ENCODE measurements at places on chromosomes 1 and 21.

- no peaks in the 10 kb centered on the region for H3K4me1 ChIP-seq
- H3K36me3 ChIP-seq: peaks cover 1% of the 10 kb centered on the region
- no peak overlapping the region for H3K27ac ChIP-seq
- no peak overlapping the region for H3K4me3 ChIP-seq
- DNase-seq: no peak
These were observed 46.0 kb downstream of the GRHL3 start for GRCh38 chr1:24364975-24365678.

- no peaks in the 10 kb centered on the region for H3K36me3 ChIP-seq
- peak; percentile 86 for DNase-seq
- no peaks in the 10 kb centered on the region for H3K27me3 ChIP-seq
- H3K27ac ChIP-seq: peak overlapping the region; percentile 65
- peaks cover 25% of the 10 kb centered on the region for H3K4me1 ChIP-seq
These were observed 32.2 kb upstream of the EPB41 start for GRCh38 chr1:28882009-28882628.

GRCh38 chr1:208101661-208102431 lies 142.3 kb downstream of the PLXNA2 start:
- no peak overlapping the region for H3K27ac ChIP-seq
- no peak for DNase-seq
- H3K36me3 ChIP-seq: peaks cover 4% of the 10 kb centered on the region
- H3K4me3 ChIP-seq: no peak overlapping the region
- peaks cover 15% of the 10 kb centered on the region for H3K27me3 ChIP-seq

GRCh38 chr1:69498711-69499110 lies 69.0 kb upstream of the LRRC7 start:
- no peak overlapping the region for H3K4me3 ChIP-seq
- H3K4me1 ChIP-seq: peaks cover 6% of the 10 kb centered on the region
- DNase-seq: no peak

- H3K4me3 ChIP-seq: no peak overlapping the region
- peaks cover 3% of the 10 kb centered on the region for H3K4me1 ChIP-seq
- H3K27ac ChIP-seq: no peak overlapping the region
- peaks cover under 1% of the 10 kb centered on the region for H3K27me3 ChIP-seq
- no peaks in the 10 kb centered on the region for H3K36me3 ChIP-seq
These were observed 206.0 kb downstream of the CAMTA1 start for GRCh38 chr1:6991266-6991665.

GRCh38 chr1:5157175-5157574 lies 502.8 kb downstream of the AJAP1 start:
- H3K27me3 ChIP-seq: peaks cover 6% of the 10 kb centered on the region
- no peak overlapping the region for H3K4me3 ChIP-seq
- no peak for DNase-seq
- H3K27ac ChIP-seq: no peak overlapping the region

GRCh38 chr1:207672522-207673130 lies 27.7 kb downstream of the CR1L start:
- no peak for DNase-seq
- no peak overlapping the region for H3K27ac ChIP-seq
- peaks cover 44% of the 10 kb centered on the region for H3K27me3 ChIP-seq
- H3K36me3 ChIP-seq: no peaks in the 10 kb centered on the region
- no peaks in the 10 kb centered on the region for H3K4me1 ChIP-seq

GRCh38 chr1:227729881-227730629 lies 5.0 kb downstream of the JMJD4 start:
- DNase-seq: no peak
- H3K4me3 ChIP-seq: peak overlapping the region; percentile 55
- H3K36me3 ChIP-seq: no peaks in the 10 kb centered on the region
- peaks cover 7% of the 10 kb centered on the region for H3K27me3 ChIP-seq

- no peak overlapping the region for H3K27ac ChIP-seq
- H3K36me3 ChIP-seq: no peaks in the 10 kb centered on the region
- no peaks in the 10 kb centered on the region for H3K27me3 ChIP-seq
- DNase-seq: no peak
These were observed 371.7 kb upstream of the ADGRL2 start for GRCh38 chr1:81428998-81429397.

GRCh38 chr1:168301664-168302320 lies 21.1 kb downstream of the TBX19 start:
- no peak overlapping the region for H3K4me3 ChIP-seq
- H3K27me3 ChIP-seq: no peaks in the 10 kb centered on the region
- H3K27ac ChIP-seq: no peak overlapping the region
- no peak for DNase-seq
- H3K4me1 ChIP-seq: peaks cover 5% of the 10 kb centered on the region

DNA sequence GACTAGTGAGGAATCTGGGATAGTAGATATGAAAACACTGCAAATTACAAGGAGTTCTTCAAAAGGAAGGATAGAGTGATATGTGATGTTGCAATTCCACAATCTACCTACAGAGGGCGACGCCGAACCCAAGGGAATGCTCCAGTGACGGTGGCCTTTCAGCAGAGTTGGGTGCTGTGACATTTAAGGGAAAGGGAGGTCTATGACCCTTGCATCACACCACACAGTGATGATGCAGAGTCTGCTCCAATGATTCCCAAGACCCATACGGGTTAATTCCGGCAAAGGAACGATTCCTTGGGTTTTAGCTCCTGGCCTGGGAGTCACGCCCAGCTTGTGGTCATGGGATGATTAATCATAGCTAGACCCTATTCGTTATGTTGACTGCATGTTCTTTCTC lies 123.0 kb upstream of the IGSF21 start:
- H3K27ac ChIP-seq: no peak overlapping the region
- H3K36me3 ChIP-seq: no peaks in the 10 kb centered on the region
- peak; percentile 14 for DNase-seq
- H3K4me3 ChIP-seq: no peak overlapping the region

GRCh38 chr1:7495962-7496361 lies 275.1 kb upstream of the VAMP3 start:
- no peak for DNase-seq
- H3K27ac ChIP-seq: no peak overlapping the region
- no peaks in the 10 kb centered on the region for H3K27me3 ChIP-seq
- H3K4me1 ChIP-seq: peaks cover 4% of the 10 kb centered on the region
- no peaks in the 10 kb centered on the region for H3K36me3 ChIP-seq
- H3K4me3 ChIP-seq: no peak overlapping the region

GRCh38 chr1:154962156-154962749 lies 671 bp upstream of the PYGO2 start:
- peaks cover 16% of the 10 kb centered on the region for H3K4me1 ChIP-seq
- DNase-seq: no peak
- H3K27ac ChIP-seq: peak overlapping the region; percentile 97
- H3K36me3 ChIP-seq: peaks cover 6% of the 10 kb centered on the region

DNA sequence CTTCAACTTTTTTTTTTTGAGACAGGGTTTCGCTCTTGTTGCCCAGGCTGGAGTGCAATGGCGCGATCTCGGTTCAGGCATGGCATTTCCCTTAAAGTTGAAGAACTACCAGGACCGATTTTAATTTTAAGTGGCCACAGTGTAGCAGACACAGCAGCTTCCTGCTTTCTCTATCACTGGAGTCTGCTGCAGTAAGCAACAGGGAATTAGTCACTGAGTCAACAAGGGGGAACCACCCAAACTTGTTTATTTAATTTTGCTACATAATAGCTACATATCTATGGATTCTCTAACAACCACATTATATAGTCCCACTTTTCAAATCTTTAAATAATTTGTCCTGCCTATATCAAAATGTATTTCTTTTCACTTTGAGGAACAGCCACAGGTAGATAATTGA lies 12.5 kb upstream of the TNNI3K start:
- H3K27ac ChIP-seq: no peak overlapping the region
- no peaks in the 10 kb centered on the region for H3K36me3 ChIP-seq
- no peaks in the 10 kb centered on the region for H3K27me3 ChIP-seq
- no peak overlapping the region for H3K4me3 ChIP-seq
- no peak for DNase-seq

- no peaks in the 10 kb centered on the region for H3K27me3 ChIP-seq
- H3K36me3 ChIP-seq: no peaks in the 10 kb centered on the region
- DNase-seq: no peak
- peak overlapping the region; percentile 87 for H3K27ac ChIP-seq
- H3K4me1 ChIP-seq: peaks cover 36% of the 10 kb centered on the region
These were observed 47.3 kb upstream of the GPR37L1 start for GRCh38 chr1:202075389-202075788.

GRCh38 chr21:35023396-35024070 lies 25.6 kb downstream of the RUNX1 start:
- peaks cover 28% of the 10 kb centered on the region for H3K27me3 ChIP-seq
- H3K36me3 ChIP-seq: no peaks in the 10 kb centered on the region
- no peak overlapping the region for H3K27ac ChIP-seq
- no peak overlapping the region for H3K4me3 ChIP-seq
- DNase-seq: no peak

- no peak overlapping the region for H3K27ac ChIP-seq
- H3K4me1 ChIP-seq: no peaks in the 10 kb centered on the region
- no peak overlapping the region for H3K4me3 ChIP-seq
- no peak for DNase-seq
These were observed 64.0 kb downstream of the PLPPR5 start for GRCh38 chr1:98940722-98941079.

DNA sequence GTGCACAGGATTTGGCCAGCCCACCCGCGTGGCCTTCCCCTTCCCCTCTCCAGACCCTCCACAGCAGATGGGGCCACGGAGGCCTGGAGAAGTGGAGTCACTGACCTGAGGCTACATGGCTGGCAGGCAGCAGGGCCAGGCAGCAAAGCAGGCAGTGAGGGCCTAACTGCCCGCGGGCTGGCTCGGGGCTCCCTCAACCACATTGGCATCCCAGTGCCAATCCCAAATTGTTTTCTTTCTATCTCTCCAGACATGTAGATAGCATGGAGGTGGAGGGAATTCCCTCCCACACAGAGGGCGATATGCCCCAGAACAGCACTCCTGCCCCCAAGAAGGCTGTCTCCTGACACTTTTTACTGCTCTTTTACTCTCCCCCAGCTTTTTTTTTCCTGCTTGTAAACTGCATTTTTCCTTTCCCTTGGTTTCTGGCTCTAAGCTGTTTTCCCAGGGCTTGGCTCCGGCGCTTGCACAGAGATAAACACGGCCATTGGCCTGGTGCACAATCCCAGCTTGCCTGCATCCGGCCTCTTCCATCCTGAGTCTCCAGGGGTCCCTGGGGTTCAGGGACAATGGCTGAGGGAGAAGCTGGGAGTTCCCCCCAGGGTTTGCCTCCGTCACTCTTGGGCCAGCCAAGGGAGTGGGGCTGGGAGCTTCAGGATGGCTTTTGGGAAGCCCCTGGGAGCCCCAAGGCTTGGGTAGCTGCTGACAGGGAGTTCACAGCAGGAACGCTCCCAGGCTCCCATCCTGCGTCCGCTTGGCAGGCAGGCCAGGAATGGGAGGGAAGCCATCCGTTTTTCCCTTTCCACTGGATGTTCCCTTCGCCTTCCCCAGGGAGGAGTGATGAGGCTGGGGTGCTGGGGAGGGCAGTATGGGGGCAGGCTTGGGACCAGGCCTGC lies 7.0 kb downstream of the EPHX1 start:
- H3K36me3 ChIP-seq: peaks cover 4% of the 10 kb centered on the region
- no peaks in the 10 kb centered on the region for H3K27me3 ChIP-seq
- peak overlapping the region; percentile 31 for H3K27ac ChIP-seq
- peaks cover 30% of the 10 kb centered on the region for H3K4me1 ChIP-seq

DNA sequence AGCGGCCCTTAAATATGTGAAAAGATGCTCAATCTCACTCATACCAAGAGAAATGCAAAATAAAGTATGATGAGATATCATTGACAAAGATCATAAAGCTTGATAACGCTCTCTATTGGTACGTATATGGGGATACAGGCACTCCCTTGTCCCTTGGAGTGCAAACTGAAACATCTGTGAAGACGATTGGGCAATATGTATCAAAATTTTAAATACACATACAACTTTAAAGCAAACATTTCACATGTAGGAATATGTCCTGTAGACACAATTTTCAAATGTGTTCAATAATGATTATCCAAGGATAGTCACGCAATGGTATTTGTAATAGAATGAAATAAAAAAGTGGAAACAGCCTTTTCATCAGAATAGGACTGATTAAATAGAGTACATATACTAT lies 2.0 kb upstream of the GJB3 start:
- peaks cover 5% of the 10 kb centered on the region for H3K4me1 ChIP-seq
- H3K36me3 ChIP-seq: no peaks in the 10 kb centered on the region
- peaks cover 50% of the 10 kb centered on the region for H3K27me3 ChIP-seq
- no peak overlapping the region for H3K27ac ChIP-seq

GRCh38 chr21:45128613-45129188 lies 54.3 kb downstream of the ADARB1 start:
- H3K4me3 ChIP-seq: no peak overlapping the region
- H3K4me1 ChIP-seq: no peaks in the 10 kb centered on the region
- H3K27me3 ChIP-seq: no peaks in the 10 kb centered on the region
- H3K27ac ChIP-seq: no peak overlapping the region
- no peaks in the 10 kb centered on the region for H3K36me3 ChIP-seq

DNA sequence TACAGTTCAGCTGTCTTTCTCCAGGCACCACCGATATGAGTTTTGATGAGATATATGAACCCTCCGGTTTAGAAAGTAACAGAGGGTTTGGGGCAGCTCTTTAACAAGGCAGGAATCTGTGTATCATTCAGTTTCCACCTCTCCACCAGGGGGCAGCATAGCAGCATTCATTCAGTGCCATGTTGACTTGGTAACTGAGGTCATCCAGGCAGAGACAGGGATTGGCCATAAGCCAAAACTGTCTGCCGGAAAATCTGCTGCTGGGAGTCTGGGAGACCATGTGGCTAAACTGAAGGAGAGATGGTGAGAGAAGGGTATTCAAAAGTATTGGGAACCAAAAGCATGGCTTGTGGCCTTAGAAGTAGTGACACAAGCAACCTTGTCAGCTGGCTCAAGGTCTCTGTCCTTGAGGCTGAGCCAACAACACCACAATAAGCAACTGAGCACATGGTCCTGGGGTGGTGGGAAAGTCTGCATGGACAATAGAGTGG lies 98.5 kb downstream of the LMX1A start:
- H3K27ac ChIP-seq: no peak overlapping the region
- H3K36me3 ChIP-seq: peaks cover 1% of the 10 kb centered on the region
- DNase-seq: no peak
- no peaks in the 10 kb centered on the region for H3K27me3 ChIP-seq
- H3K4me1 ChIP-seq: peaks cover 30% of the 10 kb centered on the region

DNA sequence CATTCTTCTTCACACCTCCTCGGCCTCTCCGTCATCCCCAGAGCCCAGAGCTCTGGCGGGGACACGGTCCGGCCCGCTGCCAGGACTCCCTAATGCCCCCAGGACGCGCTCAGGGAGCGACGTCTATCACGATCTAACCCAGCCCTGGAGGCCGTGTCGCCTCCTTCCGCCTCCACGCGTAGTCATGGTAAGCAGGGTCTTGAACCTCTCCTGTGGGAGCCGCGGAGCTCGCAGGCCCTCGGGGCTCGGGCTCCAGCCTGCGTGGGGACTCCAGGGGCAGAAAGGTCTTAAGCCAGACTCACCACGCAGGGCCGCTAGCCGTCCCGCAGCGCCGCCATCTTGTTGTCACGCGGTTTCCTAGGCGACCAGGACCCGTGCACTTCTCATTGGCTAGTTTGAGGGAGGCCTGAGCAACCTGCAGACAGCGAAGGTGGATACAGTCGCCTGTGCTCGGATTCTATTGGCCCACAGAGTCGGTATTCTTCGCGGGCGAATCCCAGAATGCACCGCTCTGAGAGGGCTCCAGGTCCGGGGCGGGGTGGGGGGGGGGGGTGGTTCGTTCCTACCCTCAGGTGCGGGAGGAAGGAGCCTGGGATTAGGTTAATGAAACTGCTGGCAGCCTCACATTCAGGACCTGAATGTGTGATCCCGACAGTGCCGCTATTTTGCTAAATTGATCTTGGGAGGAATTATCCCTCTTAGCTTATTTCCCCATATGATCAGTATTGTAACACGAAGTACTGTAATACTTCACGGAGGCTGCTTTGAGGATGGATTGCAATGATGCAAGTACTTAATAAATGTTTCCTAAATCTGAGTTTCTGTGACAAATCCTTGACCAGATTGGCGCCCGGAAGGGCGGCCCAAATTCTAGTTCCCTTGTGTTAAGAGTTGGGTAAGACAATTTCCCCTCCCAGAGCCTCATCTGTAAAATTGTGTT lies at the start of gene UBXN11:
Gene UBXN11 (minus strand): TSS at position 347 of the 940 bp plus-strand sequence. CDS start 3,753 bp downstream, outside the sequence.
- peak within 1 kb of the TSS; percentile 97 for H3K27ac ChIP-seq
- H3K27me3 ChIP-seq: no peaks in the 10 kb centered on the region
- peaks cover 10% of the 10 kb centered on the region for H3K4me1 ChIP-seq
- H3K4me3 ChIP-seq: peak within 1 kb of the TSS; percentile 98
- no peaks in the 10 kb centered on the region for H3K36me3 ChIP-seq

Data from progenitor cell of endocrine pancreas (in vitro differentiated cells).